ENCODE measurements at places on chromosomes 7 and 10.
A peak's percentile ranks its signal among the peaks of the same experiment; 100 is the strongest.

- DNase-seq: no peak
Measured at GRCh38 chr7:116548506-116548905, 23.7 kb downstream of the CAV1 start.

GRCh38 chr7:37354656-37355131 is 94.0 kb downstream of the ELMO1 start:
- DNase-seq: no peak

GRCh38 chr10:124939290-124939689 is 2.6 kb upstream of the ZRANB1 start:
- DNase-seq: no peak

GRCh38 chr7:16106300-16106699 is 315.0 kb downstream of the CRPPA start:
- no peak for DNase-seq

DNA sequence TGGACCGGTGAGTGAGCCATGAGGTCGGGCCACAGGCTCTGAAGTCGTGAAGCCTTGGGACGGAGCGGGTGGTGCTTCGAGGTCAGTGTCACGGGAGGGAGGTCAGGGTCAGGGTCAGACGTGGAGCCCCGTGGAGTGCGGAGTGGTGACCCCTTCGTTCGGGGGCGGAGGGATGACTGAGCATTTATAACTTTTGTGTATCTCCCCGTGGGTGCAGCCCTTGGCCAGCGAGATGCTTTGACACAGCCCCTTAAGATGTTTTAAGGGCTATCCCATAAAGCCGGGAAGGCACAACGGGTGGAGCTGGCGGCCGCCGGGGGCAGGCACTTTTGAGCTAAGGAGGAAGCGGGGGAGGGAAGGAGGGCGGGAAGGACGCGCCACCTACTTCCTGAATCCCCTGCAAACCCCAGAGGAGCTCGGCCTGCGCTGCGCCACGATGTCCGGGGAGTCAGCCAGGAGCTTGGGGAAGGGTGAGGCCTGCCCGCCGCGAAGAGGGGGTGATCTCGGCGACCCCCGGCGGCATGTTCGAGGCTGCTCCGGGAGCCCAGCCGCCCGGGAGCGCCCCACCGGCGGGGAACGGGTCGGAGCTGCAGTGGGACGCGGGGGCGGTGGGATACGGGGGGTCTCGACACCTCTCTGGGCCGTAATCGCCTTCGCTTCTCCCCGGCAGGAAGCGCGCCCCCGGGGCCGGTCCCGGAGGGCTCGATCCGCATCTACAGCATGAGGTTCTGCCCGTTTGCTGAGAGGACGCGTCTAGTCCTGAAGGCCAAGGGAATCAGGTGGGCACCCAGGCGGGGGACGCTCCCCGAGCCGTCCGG is at the start of gene GSTO1:
GSTO1 (plus strand) TSS at position 400 of the 818 bp plus-strand sequence; CDS start at position 437, 37 bp downstream.
- DNase-seq: peak; percentile 53

DNA sequence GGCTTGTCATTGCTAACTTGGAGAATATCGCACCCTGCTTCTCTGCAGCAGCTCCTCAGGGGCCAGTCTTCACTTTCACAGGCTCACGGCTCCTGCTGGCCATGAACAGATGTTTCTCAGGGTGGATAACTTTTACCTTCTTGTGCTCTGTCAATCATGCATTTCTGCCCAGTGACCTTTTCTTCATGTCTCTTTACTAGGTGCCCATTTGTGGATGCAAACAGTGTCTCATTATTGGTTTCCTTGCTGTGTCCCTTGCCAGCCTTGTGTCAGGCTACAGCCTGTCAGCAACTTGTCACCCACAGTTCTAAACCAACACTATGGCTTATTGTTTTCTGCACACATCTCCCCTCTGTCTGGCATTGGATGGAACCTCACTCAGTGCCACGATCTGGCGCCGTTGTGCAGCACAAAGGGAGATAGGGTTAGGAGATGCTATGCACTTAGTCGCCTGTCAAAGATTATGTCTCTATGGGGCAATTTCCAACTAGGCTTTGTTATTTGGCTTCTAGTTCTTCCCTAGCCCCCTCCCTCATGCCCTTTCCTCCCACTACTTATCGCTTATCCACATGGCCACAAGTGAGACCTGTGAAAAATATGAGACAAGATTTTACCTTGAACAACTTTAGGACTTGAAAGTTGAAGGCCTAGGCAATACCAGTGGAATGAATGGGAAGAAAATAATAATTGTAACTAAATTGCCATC is 45.7 kb upstream of the NXPH1 start:
- no peak for DNase-seq

GRCh38 chr10:11901833-11902475 is 78.8 kb downstream of the PROSER2 start:
- no peak for DNase-seq

GRCh38 chr10:124059551-124059950 is 33.8 kb downstream of the CHST15 start:
- no peak for DNase-seq

DNA sequence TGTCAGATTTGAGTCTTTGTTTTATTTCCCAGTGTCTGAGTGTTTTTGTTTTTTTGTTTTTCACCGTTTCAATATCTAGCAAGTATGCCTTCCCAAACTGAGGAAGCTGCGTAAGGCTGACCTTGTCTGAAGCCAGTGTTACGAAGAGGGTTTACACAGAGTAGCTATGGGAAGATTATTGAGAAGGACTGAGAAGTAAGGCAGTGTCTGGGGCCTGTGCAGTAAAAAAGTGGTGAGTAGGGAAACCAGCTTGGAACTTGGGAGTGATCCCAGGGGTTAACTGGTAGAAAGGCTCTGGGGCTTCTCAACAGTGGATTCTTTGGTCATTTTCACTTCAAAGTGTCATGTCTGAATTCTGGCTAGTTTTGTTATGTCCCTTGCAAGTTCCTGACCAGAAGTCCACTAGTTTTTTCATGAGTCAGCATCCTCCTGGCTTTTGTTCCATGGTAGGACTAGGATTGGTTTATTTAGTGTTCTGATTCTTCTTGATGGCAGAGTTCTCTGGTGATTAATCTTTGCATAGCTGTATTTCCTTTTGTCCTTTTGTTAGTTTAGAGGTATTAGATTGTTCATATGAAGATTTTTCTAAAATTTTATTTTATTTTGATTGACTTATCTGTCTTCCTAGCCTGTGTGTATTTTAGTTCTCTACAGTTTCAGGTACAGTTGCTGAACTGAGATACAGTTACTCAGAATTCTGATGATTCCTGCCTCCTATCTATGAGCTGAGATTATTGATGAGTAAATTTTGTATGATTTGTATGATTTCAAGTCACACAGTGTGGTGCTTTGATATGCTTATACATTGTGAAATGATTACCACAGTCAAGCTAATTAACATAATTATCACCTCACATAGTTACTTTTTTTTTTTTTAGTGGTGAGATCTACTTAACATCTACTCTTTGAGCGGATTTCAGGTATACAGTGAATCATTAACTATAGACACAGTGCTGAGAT is 19.0 kb downstream of the GARS1 start:
- no peak for DNase-seq

DNA sequence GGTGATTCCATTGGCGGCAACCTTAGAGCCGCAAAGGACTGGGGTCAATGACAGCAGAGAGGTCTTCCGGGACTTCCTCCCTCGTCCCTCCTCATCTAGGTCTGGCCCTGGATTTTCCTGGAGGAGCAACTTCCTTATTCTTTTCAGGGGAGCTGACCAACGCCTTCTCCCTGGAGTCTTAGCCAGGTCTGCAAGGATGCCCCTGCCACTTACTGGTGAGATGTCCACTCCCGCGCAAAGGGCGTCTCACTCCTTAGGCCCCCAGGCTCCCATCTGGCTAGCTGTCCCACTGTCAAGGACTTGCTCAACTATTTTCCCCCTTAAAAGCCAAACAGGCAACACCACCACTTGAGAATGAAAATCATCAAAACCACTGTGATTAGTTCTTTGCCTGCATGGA is 42.0 kb upstream of the NMT2 start:
- no peak for DNase-seq

DNA sequence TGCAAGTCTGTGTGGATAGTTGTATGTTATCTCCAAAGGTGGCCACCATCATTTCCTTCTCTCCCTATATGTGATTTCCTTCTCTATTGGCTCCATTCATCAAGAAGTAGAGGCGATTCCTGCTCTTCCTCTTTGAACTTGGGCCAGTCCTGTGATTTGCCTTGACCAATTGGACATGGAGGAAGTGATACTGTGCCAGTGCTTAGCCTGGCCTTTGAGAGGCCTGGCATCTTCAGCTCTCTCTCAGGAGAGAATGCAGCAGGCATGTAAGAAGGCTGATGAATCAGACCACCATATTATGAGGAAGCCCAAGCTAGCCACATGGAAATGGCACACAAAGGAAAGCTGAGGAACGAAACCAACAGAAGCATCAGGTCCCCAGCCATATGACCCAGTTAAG is 195.0 kb upstream of the SVIL start:
- no peak for DNase-seq

GRCh38 chr7:66125052-66125694 is 10.5 kb downstream of the CRCP start:
- DNase-seq: no peak

- DNase-seq: no peak
Measured at GRCh38 chr7:36304099-36304425, 85.6 kb upstream of the ANLN start.

GRCh38 chr7:140049339-140050024 is 13.3 kb downstream of the PARP12 start:
- no peak for DNase-seq

GRCh38 chr10:71753091-71753959 is 20.0 kb downstream of the VSIR start:
- DNase-seq: no peak

DNA sequence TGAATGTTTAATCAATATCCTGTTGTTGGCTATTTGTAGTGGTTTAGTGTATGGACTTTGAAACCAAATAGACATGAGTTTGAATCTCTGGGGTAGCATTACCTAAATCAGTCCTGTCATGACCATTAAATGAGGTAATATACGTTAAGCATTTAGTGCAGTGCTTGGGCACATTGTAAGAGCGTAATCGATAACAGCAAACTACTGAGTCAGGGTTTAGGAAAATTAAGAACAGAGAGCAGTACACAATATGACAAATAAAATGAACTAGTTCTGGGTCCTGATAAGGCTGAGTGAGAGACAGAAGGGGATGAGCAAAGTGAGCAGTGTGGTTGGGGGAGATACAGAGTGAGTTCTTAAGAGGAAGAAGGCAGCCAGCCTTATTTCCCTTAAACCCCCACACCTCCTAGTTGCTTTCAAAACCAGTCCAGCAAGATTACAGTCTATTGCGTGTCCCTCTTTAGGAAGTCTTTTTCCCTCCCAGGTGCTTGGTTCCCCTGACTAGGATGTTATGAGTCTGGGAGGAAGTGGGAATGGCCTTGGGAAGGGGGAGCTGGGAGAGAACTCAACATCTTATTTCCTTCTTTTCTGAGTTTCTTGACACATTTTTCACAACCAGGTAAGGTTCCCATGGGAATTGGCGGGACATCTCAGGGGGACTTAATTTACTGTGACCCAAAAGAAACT is 171.0 kb downstream of the SND1 start:
- no peak for DNase-seq

DNA sequence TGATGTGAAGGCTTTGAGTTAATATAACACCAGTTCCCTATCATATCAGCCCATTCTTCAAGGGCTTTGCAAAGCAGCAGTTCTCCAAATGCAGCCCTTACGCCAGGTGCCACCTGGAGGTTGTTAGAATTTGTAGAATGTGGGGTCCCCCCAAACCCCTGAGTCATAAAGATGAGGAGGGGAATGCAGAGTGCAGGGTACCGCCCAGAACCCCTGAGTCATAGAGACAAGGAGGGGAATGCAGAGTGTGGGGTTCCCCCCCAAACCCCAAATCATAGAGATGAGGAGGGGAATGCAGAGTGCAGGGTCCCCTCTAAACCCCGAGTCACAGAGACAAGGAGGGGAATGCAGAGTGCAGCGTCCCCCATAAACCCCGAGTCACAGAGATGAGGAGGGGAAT is 605.8 kb downstream of the PTPRN2 start:
- DNase-seq: no peak

- DNase-seq: no peak
Measured at GRCh38 chr7:70318511-70318910, 720.2 kb downstream of the AUTS2 start.

GRCh38 chr7:55310287-55311025 is 54.7 kb upstream of the LANCL2 start:
- no peak for DNase-seq
